GM18507 (cell line): ENCODE measurements at places on chromosomes 13 and 19.

DNA sequence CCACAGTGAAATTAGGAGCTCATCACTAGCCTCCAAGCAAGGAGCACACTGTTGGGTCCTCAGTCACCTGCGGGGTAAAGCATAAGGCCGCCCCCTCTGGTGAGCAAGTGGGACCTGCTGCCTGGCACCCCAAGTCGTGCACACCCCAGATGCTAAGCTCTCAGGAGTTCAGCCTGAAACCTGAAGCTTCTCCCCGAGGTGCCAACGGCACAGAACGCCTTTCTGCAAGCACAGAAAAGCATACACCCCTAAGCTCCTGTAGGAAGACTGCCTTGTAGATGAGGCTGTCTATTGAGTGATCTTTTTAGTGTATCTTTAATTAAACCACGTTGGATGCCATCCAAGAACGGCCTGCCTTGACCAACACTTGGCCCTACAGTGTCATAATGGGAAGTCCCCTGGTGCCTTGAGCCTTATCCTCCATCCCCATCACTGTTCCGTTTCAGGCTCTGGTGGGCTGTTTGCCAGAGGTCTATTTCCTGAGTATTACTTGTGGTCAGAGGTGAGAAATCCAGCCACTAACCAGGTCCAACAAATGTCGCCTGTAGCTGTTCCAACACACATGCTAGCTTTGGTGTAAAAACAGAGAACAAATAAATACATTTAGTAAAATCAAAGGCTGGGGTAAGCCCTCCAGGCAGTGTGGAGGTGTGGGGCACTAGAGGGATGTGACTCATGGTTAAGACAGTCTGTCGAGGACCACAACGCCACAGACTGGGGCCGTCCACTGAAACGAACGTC is 44.8 kb downstream of the C13orf42 start:
- no peak for DNase-seq

DNA sequence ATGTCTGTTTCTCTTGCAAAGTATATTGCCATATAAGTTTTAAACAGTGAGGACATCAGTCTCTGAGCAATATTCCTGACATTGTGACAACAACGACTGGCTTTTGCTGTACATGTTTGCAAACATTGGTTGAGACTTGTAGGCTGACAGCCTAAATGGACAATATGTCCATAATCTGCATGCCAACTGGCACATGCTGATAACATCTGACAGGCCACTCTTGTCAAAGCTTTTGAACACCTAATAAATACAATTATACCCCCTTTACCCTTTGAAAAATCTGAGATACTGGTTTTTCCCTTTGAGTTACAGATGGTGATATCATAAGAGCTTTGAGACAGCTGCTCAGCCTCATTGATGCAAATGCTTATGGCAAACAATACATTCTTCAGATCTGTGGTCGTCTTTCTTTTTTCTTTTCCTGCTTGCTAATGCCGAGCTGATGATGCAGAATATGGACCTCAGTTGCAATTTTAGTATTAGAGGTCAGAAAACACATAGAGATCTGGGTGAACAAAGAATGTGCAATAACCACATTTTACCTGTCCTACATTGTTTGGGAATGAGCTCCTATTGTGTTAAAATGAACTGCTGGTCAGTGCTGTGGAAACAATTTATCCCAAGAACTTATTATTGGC is 114.9 kb downstream of the RFC3 start:
- DNase-seq: no peak

- DNase-seq: no peak
Observed at GRCh38 chr19:29380581-29380980, 145.2 kb upstream of the VSTM2B start.

DNA sequence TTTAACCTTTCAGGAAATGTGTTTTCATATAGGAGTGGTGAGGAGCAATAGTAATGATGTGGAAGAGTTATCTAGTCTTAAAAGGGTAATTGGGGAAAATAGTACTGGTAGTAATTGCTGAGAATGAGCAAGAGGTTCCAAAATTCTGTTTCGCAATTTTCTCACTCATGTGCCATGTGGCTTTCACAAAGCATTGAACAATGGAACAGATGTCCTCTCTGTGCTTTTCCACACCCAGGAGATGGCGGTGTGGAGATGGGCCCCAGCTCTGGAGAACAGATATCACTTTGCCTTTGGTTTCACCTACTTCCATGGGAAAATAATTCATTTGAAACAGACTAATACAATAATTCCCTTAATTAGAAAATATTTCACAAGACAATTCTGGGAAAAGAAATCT is 170.0 kb upstream of the SLC10A2 start:
- no peak for DNase-seq

GRCh38 chr13:106010836-106011235 is 524.6 kb downstream of the EFNB2 start:
- no peak for DNase-seq
